ENCODE measurements at places on chromosomes 3 and 15.

DNA sequence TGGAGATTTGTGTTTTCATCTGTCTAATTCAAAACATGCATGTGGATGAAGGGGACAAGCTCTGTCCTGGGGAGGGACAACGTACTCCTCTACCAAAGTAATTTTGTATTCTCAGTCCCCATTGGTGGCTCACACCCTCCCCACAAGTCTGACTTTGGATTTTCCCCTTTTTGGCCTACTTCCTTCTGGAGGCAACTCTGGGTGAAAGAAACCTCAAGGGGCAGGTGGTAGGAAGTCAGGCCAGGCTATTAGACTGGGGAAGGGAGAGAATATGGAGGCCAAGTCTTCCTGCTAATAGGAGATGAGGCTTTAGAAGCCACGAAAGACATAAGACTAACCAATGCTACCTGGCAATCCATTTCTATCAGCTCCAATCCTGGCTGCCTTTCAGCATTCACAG, 124.9 kb upstream of the RASGRP1 start:
- no peak for DNase-seq

DNA sequence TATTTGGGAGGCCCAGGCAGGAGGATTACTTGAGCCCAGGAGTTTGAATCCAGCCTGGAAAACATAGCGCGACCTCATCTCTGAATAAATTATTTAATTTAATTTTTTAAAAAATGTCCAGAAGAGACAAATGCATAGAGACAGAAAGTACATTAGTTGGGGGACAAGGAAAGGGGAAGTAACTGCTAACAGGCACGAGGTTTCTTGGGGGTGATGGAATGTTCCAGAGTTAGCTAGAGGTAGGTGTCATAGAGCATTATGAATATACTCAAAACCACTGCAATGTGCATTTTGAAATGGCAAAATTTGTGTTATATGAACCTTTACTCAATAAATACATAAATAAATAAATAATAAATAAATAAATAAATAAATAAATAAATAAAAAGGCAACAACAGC, 31.7 kb upstream of the CYP11A1 start:
- no peak for DNase-seq

DNA sequence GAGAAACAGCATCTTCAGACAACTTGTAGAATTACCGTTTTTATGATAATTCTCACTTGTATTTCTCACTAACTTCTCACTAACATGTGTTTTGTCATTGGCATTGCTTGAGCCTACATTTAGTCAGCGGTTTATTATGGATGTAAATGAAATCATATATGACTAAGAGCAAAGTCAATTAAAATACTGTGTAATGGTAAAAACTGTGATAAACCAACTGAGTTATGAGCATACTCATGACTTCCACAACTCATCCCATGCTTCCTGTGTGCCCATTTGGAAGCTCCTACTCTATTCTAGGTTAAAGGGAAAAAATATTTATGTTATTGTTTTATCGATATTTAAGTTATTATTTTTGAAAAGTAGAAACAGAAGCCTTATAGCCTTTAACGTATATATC, 12.8 kb downstream of the PXK start:
- DNase-seq, result no peak

DNA sequence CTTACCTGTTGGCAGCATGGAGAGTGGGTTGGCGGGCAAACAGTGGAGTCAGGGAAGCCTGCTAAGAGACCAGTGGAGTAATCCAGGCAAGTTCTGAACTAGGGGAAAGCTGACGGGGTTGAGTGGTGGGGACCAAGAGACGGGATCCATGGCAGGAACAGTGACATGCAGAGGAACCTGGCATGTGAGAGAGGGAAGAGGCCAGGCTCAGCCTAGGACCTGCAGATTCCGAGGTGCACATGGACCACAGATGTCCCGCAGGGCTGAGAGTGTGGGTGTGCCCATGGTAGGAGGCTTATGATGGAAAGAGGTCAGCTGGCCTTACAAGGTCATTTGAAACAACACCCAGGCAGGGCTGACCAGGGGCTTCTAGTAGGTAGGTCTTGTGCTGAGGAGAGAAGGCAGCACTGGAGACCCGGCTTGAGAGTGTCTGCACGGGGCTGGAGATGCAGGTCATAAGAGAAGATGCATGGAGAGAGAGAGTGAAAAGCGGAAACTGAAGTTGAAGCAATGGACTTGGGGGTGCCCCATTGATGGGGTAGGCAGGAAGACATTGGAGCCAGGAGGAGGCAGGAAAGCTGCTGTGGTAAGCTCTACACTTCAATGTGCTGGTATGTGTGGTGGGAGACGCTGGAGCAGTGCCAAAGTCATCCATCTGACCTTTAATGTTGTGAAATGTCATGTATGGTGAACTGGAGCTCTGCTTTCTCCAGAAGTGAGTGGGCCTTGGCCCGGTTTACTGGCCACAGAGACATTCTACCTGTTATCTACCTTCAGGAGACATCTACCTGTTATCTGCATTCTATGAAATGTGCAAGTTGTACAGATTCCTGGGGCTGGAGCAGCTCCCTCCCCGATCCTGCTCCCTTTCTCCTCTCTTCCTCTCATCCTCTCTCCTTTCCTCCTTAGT, 4.6 kb downstream of the SPSB4 start:
- no peak for DNase-seq

DNA sequence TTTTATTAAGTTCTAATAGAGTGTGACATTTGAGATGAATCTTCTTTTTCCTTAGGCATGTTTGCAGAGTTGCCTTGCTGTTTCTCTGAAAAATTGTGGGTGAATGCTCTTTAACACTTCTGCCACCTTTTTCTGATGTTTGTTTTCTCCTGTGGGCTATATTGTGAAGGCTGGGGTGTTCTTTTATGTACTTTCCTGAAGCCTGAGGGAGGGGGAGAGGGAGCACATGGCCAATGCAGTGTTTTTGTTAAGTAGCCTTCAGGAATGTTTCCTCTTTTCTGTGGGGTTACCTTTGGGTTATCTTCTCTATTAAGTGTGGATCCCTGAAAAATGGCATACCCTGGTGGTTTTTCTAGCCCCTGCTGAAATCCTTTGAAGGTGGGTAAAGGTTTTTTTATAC, 50.2 kb downstream of the CMC1 start:
- DNase-seq, result no peak

DNA sequence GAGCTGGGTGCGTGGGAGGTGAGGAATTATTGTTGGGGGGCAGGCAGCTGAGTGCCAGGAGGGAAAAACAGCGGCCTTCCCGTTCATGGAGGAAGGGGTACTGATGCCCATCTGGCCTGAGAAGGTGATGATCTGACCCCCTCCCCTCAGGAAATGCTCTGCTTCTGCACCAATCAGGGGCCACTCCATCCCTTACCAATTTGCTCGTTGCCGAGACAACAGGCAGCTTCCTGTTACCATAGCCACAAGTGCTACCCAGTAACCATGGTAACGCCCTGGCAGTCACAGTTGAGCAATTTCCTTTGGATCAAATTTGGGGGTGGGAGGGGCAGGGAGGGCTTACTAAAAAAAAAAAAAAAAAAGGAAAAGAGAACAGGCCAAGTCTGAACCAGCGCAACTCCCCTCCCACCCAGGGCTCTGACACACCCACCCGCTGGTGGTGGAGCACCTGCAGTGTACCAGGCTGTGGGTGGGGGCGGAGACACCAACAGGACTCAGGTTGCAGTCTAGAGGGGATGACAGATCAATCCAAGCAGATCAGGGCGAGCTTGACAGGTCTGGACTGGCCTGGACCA, 13.7 kb downstream of the CELF6 start:
- DNase-seq, result peak; percentile 10

DNA sequence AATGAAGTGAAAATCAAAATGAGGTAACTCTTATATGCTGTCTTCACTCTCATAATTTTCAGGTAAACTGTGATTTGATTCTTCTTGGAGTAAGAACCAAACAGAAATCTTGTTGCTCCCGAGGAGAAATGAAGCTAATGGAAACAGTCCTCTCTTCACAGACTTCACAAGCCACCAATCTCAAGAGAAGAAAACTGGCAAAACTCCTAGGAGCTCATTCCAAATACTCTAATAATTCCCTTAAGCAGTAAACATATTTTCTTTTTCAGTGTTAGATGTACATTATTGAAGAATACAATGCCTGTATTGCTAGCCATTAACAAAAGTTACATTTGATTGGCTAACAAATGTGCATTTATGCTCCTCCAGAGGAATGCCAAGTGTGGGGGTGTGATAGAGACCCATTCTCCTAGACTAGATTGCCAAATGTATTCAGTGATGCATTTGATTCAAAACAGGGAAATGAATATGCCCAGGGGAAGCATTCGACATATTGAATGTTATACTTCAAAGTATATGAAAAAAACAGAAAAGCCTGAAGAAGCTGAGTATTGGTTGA, 11.8 kb upstream of the RIOX2 start:
- no peak for DNase-seq

DNA sequence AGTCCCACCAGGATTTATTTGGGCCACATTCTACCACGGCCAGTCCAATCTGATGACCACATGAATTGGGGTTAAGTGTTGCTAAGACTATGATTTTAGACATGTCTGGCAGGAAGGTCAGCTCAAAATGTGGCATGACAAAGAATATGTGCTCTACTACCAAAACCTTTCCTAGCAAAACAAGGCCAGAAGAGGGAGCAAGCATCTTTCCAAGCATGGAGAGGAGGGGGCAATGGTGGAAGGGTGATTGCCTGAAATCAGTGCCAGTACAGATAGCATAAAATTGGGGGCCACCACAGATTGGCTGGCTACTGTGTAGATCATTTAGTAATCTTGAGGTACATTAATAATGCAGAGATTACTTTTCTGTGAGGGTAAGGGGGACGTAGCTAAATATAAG, 43.2 kb downstream of the TMEM39A start:
- no peak for DNase-seq

DNA sequence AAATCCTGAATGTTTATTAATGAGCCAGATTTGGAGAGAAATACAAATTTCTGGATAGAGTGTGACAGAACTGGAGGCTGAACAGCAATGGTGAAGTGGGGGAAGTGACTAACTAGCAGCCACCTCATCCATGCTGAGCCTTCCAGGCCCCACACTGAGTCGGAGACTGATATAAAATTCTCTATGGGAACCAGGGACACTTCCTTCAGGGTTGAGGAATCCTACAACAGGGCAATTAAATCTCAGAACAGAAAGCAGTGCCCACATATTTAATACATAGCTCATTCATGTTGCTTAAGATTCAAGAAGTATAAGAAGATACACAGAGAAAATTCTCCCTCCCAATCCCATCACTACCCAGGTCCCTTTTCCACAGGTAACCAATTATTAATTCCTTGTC, 49.3 kb downstream of the HACD2 start:
- peak; percentile 28 for DNase-seq

GRCh38 chr15:39272901-39273300, 308.0 kb upstream of the THBS1 start:
- DNase-seq, result no peak

DNA sequence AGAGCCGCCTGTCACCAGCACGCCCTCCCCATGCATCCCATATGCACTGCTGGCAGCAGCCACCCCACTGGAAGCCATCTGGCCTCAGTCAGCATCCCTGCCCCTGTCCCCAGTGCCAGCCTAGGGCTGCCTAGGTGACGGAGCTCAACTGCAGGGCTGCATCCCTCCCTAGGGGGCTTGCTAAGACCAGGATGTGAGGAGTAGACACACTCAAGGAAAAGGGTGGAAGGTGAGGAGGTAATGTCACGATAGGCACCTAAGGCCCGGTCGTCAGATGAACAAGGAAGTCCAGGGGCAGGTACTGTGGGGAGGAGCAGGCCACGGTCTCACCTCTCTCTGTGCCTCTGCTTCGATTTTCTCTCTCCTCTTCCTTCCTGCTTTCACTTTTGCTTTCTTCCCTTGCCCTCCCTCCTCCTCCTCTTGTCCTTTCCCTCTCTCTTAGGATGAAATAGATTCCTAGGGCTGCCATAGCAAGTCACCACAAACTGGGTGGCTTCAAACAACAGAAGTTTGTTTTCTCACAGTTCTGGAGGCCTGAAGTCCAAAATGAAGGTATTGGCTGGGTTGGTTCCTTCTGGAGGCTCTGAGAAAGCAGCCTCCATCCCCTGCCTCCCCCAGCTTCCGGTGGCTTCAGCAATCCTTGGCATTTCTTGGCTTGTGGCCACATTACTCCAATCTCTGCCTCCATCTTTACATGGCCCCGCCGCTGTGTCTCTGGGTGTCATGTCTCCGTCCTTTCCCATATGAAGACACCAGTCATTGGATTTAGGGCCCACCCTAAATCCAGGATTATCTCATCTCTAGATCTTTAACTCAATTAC, 298.3 kb downstream of the SHQ1 start:
- no peak for DNase-seq

DNA sequence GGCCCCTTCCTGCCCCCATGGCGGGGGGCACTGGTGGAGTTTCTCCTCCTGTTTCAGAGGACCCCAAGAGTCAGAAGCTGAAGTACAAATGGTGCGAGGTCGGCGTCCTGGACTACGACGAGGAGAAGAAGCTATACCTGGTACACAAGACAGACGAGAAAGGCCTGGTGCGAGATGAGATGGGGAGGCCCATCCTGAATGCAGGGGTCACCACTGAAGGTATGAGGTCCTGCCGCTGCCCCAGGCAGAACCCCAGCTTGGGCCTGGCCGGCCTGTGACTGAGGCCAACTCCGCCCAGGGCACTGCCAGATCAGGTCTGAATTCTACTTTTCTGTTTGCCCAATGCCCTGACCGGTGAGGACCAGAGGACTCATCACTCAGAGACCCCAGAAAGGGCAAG, 15.0 kb downstream of the DNAH1 start:
- DNase-seq, result no peak

DNA sequence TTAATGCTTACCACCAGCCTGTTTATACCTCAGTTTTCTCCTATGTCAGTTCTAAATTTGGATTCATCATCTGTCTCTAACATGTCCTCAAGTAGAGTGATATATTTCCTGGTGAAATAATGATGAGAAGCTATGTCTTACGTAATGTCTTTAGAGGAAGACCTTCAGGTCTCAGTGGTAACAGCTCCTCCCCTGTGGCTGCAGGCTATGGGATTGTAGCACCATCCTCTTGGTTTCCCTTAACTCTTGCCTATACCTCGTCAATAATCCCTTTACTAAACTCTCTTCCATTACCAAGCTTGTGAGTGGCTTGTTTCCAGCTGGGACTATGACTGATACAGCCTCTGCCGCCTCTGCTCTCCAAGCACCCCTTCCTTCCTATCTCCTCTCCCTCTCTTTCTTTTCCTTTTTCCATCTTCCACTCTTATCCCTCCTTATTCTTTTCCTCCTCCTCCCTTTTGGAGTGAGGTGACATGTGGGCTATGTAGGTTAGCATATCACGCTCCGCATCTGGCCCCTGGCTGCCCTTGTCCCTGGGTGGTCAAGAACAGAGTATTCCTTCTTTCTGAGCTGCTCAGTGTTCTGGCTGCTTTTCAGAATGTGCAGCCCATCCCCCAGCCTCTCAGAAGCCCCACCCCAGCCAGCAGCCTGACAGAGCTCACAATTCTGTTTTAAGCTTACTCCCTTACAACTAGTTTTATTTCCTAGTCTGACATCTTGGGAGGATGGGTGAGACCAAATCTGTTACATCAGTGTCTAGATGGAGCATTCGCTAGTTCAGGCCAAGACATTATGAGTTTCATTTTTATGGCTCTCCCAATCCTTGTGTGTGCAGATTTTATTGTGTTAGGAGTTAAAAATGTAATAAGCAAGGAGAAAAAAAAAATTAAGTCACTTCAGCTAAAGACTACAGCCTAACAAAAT, 75.0 kb upstream of the RNU6-1 start:
- DNase-seq, result no peak

Data from A172 (cell line).